ENCODE measurements at places on chromosomes 4 and X.
A peak's percentile ranks its signal among the peaks of the same experiment; 100 is the strongest.

- DNase-seq, result no peak
Observed at GRCh38 chr4:117702353-117702752, 331.9 kb upstream of the NDST3 start.

- peak; percentile 24 for DNase-seq
Observed at GRCh38 chr4:122003335-122003734, 51.5 kb upstream of the TRPC3 start.

- no peak for DNase-seq
Observed at GRCh38 chrX:39536211-39536610, 561.5 kb downstream of the BCOR start.

DNA sequence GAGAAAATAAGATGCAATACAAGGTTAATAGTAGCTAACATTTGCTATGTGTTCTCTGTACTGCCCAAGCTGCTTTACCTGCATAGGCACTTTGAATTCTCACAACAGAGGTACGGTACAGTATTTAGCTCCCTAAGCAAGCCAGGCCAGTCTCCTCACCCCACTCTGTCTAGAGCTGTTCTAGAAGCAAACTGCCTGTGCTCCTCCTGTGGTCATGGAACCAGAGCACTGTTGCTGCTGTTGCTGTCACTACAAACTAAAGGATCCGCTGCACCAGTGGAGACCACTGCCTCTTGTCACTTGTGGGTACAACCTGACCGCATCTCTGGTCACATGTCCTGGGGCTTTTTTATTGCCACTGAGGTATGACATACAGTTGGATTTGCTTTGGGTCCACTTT is 19.6 kb downstream of the ZNF330 start:
- DNase-seq, result no peak

DNA sequence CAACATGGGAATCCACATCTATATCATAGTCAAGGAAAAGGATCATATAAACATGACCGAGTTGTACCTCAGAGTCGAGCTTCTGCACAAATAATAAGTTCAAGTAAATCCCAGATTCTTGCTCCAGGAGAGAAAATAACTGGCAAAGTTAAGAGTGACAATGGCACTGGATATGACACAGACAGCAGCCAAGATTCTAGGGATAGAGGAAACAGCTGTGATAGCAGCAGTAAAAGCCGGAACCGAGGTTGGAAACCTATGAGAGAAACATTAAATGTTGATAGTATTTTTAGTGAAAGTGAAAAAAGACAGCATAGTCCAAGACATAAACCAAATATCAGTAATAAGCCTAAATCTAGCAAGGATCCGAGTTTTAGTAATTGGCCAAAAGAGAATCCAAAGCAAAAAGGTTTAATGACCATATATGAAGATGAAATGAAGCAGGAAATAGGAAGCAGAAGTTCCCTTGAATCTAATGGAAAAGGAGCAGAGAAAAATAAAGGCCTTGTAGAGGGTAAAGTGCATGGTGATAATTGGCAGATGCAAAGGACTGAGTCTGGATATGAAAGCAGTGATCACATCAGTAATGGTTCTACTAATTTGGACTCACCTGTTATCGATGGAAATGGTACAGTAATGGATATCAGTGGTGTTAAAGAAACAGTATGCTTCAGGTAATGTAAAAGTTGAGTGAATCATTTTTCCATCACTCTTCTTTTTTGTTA is 50.4 kb downstream of the FABP2 start:
- DNase-seq, result no peak

DNA sequence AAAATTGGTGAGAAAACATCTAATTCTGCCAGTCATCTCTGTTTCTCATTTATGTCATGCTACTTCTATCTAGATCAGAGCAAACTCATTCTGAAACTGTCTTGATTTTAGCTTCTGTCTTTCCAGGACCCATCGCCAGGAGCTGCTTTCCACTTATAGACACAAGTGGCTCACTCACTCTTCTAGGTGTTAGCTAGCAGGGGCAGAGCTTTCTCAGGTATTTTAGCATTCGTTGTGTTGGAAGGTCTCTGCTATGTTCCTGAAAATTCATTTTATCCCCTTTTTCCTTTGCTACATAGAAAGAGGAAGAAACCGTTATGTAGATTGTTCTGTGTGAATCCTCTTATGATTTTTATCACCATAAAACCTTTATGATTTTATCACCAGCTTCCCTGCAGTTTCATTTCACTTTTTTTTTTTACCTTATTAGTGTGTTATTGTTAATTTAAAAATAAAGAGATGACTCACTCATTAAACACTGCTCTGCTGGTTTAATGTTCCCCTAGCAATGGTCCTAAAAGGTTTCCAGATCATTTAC is 246.6 kb upstream of the AADAT start:
- DNase-seq, result no peak

DNA sequence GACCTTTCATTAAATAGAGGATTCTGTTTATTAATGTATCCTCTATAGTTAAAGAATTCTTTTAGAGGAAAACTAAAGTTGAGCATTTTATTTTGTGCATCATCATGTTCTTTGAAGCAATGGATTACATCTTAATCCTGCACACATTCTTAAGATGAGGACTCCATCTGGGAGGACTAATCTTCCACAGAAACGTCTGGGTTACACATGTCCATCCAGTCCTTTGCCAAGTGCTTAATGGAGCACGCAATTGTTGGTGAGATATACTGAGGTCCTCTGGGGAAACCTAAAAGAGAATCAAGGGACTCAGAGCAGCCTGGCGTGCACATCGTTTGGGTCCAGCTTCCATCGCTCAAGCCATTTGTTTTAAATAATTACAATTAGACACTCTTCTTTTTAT is 115.1 kb upstream of the SFRP2 start:
- DNase-seq, result no peak
